Stimulated activated CD8-positive, alpha-beta memory T cell treated with anti-CD3 and anti-CD28 coated beads, Interleukin-4, amount 100 ng/mL, for 24 hours (primary cell): ENCODE measurements at places on chromosomes 5 and 9.
A peak's percentile ranks its signal among the peaks of the same experiment; 100 is the strongest.

DNA sequence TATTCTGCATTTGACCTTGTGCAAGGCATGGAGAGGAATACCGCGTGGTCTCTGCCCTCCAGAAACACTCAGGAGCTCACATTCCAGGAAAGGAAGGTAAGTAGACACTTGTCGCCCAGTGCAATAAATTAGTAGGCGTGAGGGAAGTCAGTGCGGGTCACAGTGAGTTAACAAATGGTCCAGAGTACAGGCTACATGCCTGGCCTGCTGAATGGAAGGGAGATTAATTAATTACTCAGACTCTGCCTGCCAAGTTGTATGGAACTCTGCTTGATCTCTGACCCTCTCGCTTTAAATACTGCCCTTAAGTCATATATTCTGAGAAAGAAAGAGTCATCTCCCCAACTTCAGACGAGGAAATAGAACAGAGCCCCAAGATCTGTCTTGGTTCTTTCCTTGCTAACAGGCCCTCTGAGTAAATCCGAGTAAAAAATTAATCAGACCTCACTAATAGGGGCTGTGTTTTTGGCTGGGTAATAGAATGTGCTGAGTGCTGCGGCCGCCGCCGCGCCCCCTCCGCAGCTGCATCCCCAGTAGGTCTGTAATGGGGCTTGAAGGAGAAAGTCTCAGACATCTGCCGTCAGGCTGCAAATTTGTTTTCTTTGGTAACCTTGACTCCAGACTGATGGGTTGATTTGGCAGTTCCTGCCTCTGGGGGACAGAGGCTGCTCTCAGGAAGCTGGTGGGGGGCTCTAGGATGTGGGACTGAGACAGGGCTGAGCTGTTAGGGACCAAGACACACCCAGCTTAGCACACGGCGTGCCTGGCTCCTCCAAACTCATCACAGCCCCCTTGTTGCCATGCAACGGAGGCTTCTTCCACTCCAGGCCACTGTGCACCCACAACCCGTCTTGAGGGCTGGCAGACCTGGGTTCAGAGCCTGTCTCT, 144.4 kb downstream of the NSG2 start:
- no peak for DNase-seq

DNA sequence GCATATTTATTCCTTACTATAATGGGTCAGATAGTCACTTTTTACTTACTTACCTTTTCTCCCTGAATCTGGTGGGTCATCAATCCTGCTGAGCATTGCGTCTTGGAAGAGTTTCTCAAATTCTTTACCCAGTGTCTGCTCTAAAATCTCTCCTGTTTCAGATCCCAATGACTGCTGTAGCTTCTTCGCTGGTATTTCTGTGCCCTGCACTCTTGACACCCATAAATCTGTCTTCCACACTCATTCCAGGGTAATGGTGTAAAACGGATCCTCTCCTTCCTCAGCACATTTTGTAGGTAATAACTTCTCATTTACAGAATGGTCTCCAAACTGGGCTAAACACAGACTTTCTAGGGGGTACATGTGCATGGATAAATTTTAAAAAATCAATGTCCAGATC, 407.4 kb downstream of the DMAC1 start:
- DNase-seq = no peak

- DNase-seq = no peak
These were observed 229.6 kb upstream of the IRX2 start for GRCh38 chr5:2981035-2981434.

DNA sequence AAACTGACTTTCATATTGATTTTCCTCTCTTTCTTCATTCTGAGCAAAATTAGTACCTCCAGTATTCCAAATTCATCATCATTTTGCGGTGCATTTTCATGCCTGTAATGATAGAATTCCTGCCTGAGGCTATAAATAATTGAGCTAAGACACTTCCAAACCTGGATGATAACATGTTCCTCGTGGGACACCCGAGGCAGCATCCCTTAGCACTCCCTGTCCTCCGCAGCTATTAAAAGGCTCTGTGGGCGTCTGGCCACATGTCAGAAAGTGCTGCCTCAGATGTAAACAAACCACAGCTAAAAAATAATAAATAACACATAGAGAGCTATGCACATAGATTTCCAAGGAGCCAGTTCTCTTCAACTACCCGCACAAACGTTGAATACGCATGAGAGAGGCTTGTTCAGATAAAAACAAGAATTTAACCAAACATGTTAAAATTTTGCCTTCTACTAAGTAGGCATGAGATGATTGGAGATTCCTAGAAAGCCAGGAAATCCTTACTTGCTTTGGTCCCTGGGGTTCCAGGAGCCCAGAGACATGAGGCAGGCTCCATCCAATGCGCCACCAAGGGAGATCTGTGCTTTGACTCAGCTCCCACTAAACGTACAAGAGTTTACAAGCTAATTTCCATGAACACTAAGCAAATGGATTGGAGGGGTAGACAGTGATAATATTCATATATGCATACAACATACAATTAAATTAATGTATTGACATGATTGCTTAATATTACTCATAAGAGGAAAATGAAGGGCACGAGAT, 82.7 kb downstream of the SHC3 start:
- no peak for DNase-seq

DNA sequence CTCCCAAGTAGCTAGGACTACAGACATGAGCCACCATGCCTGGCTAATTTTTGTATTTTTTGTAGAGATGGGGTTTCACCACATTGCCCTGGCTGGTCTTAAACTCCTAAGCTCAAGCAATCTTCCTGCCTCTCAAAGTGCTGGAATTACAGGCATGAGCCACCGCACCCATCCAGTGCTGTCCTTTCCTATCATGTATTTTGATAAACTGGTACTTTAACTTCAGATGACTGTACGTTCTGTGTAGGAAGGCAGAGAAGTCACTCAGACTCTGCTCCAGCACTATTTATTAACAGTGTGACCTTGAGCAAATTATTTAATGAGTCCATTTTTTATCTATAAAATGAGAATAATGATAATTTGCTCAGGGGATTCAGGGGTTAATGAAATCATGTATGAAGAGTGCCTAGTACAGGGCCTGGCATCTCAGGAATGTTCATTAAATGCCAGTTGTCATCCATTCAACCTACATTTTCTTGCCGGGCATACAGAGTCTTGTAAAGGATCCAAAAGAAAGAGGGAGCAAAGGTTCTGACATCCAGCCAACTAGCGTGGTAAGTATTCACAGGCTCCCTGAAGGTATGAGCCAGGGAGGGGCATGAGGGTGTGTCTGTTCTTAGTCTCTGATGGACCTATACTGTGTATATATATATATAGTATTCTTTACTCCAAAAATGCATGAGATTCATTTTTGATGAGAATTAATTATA, 201.9 kb downstream of the PBX3 start:
- no peak for DNase-seq

DNA sequence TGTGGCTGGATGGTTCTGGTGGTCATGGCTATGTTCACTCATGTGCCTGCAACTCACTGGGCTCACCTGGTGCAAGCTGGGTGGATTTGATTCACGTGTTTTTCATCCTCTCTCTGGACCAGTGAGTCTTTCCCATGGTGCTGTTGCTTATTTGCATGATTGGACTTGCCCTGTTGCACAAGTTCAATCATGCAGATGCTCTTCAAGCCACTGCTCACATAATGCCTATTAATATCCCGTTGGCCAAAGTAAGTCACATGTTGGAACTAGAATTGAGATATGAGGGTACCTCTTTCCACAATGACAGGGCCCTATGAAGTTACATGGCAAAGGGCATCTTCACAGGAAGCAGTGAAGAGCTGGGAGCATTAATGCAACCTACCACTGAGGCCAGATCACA, 26.5 kb upstream of the MROH2B start:
- no peak for DNase-seq

DNA sequence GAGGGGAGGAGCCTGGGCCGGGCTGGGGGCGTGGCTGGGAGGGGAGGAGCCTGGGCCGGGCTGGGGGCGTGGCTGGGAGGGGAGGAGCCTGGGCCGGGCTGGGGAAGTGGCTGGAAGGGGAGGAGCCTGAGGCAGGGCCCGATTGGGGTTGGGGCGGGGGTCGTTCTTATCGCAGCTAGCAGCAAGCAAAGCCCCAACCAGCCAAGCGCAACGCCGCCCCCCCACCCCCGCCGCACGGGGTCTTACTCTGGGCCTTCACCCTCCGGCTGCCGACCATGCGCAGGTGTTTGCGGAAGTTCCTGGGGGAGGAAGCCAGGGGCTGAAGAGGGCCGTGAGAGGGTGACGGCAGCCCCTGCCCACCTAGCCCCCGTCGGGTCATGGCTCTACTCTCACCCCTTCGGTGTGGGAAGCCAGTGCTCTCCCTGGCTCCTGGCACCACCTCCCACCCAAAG, 5.0 kb downstream of the NSMF start:
- no peak for DNase-seq

DNA sequence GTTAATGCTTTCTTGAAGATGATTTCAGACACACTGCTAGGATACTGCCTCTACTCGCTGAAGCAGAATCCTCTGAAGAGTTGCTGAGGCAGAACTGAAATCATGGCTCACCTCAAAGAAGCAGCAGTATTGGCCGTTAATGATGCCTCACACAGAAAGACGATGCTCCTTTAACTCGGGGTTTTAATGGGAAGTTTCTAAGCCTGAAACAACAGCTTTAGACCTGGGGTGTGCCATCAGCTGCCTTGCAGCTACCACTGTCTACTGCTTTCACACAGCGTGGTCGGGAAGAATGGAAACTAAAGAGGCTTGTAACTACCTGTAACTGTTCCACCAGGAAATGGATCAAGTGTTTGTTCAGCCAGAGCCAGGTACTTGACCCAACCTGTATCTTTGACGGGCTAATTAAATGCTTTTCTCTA, at the start of gene CTXN3:
Gene CTXN3 (plus strand): TSS at position 65 of the 422 bp plus-strand sequence. CDS start 8,440 bp downstream, outside the sequence.
- no peak for DNase-seq

DNA sequence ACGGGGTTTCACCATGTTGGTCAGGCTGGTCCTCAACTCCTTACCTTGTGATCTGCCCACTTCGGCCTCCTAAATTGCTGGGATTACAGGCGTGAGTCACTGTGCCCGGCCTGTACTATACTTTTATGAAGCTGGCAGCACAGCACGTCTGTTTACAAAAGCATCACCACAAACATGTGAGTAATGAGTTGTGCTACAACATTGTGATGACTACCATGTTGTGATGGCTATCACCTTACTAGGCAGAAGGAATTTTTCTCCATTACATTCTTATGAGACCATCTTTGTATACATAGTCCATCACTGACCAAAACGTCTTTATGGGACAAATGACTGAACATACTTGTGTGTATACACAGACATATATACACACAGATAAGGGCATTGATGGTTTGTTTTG, 1019.0 kb downstream of the CDH18 start:
- no peak for DNase-seq

DNA sequence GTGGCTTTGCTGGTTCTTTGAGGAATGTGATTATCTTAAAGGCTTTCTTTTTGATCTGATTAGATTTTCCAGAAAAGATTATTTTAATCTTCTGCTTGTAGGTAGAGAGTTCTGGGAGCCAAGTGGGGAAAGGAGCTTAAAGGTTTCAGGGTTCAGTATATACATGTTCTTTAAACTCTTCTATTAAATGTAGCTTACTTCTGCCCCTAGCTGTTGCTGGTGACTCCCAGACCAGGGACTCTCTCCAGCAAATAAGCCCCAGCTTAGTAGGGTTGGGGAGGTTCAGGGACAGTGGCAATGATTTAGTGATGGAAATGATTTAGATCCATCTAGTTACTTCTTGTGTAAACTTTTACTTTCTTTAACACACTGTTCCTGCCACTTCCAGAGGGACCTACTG, 72.2 kb downstream of the SLC12A2 start:
- no peak for DNase-seq

- no peak for DNase-seq
These were observed 67.2 kb upstream of the TRIO start for GRCh38 chr5:14075937-14076336.

GRCh38 chr5:139746691-139747582, 48.7 kb upstream of the PSD2 start:
- peak; percentile 76 for DNase-seq

- DNase-seq = no peak
These were observed 441.8 kb upstream of the TLE4 start for GRCh38 chr9:79129865-79130480.

GRCh38 chr5:109574985-109575384, 114.7 kb upstream of the MAN2A1 start:
- no peak for DNase-seq

- no peak for DNase-seq
These were observed 342.8 kb upstream of the CCNG1 start for GRCh38 chr5:163094492-163095180.

- DNase-seq = no peak
These were observed 1.1 kb downstream of the PRUNE2 start for GRCh38 chr9:76904661-76905457.

DNA sequence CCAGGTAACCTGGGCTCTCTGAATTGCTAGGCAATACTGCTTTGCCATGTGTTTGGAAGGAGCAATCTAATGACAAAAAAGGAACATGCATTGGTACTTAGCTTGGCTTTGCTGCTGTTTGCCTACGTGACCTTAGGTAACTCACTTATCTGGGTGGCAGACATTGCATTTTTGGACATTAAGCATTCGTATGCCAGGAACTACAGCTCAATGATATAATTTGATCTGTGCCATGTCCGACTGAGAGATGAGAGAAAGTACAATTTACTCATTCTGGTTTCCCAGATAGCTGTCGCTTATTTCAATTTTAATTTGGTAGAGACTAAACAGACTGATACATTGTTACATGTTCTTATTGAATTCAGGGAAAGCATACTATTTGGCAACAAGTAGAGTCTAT, 63.2 kb upstream of the FRRS1L start:
- no peak for DNase-seq

DNA sequence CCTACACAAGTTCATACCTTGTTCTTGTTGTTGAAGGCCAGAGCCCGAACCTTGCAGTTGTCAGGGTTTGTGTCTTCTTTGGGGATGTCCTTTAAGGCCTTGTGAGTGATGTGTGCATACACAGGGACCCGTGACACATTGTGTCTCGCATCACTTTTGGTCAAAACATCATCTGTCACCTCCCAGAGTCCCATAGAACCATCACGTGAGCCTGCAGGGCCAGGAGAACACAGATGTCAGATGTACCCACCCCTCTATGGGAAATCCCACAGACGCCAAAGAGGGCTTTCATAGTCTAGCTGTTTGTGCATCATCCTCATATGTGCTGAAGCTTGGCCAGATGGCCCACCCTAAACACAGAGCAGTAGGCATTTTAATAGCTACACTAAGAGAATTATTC, 28.2 kb downstream of the DCAF12 start:
- no peak for DNase-seq

- no peak for DNase-seq
These were observed 32.1 kb downstream of the ADRB2 start for GRCh38 chr5:148858547-148858946.

GRCh38 chr9:98667005-98667640, 41.6 kb downstream of the GABBR2 start:
- DNase-seq = no peak
